ENCODE measurements at places on chromosomes 7 and 10.

- DNase-seq, result peak; percentile 17
Measured at GRCh38 chr7:65840446-65840845, 32.4 kb upstream of the VKORC1L1 start.

DNA sequence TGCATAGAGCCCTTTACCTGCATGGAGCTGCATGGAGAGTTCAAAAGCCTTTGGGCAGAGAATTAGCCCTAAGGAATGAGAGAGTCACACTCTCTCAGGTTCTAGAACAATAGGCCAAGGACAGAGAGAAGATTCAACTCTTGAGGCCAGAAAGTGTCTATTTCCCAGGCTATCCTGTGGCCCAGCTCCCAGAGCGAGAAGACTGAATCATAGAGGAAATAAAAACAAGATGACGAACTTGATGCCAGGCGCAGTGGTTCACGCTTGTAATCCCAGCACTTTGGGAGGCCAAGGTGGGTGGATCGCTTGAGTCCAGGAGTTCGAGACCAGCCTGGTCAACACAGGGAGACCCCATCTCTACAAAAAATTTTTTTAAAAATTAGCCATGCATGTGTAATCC, 18.3 kb upstream of the PODXL start:
- DNase-seq, result no peak

- peak; percentile 45 for DNase-seq
Measured at GRCh38 chr7:131774419-131775220, 218.2 kb upstream of the PODXL start.

DNA sequence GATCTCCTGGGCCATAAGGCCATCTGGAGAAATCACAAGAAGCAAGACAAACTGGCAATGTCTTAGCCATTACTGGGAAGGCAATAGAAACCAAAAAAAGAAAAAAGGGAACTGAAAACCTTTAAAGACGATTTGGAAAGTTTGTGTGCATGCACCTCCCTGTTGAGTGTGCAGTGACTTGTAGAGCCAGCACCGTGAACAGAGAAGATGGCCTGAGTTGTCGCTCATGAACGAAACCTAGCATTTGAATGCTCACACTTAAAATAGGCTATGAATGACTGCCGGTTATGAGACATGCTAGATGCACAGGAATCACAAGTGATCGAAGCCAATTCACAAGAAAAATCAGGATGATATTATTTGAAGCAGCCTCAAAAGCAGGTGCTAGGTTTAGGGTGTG, 151.3 kb upstream of the ADO start:
- no peak for DNase-seq

GRCh38 chr7:49776994-49777393, 3.6 kb downstream of the VWC2 start:
- peak; percentile 37 for DNase-seq

GRCh38 chr10:47054974-47055373, 143.7 kb downstream of the PTPN20 start:
- DNase-seq, result no peak

DNA sequence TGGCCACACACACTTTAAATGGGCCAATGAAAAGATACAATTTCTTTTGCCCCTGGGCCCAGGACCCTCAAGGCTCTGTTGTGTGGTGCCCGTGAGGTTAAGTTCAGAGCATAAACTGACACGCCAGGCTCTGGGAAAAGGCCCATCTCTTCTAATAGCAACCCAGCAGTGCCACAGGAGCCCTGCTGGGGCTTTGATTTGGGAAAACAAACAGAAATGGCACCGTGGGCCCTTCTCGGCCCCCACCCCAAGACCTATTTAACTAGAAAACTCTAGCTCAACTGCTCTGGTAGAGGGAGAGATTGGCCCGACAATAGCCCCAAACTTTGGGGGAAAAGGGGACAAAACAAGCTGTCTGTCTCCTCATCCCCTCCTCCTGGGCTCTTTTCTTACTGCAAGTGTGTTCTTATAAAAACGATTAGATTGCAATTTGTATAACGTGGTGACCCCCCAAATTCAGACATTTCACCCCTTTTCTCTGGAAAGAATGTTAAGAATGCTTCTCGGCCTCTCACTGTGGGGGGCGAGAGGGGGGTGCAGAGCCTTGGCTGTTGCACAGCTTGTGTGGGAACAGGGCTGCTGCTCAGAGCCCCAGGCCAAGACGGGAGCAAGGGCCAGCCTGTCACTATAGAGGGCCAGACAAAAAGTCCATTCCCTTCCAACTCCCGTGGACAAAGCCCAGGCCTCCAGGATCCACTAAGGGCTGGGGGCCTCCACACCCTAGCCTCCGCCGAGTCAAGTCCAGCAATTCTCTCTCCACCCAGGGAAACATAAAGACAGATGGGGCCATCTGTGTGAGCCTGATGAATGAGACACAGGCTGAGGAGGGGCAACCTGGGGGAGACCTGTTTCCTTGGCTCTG, 26.8 kb downstream of the DPCD start:
- DNase-seq, result no peak

- no peak for DNase-seq
Measured at GRCh38 chr10:129764901-129765663, 199.0 kb downstream of the EBF3 start.

DNA sequence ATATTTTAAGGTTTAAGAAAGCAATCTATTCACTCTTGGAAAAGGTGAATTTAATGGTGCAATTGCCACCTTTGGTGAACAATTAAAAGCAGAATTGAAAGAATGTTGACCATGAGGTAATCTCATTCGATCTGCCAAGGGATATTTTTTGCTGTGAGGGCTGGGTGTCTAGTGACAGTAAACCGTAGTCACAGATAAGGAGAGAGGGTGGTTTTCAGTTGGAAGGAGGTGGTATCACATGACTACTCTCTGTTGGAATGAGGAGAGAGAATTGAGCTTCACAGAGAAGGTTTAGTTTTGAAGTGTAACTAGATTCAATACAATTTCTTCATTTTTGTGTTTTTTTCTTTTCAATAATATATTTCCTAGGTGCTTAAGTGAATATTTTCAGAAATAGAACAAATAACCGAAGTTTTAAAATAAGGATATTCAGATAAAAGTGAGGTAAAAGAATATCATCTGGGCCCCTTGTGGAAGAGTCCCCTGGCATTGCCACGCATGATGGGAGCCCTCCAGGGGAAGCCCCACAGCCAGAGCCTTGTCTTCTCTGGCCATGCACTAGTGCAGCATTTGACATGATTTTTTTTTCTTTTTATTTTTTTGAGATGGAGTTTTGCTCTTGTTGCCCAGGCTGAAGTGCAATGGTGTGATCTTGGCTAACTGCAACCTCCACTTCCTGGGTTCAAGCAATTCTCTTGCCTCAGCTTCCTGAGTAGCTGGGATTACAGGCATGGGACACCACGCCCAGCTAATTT, 73.4 kb downstream of the GPR141 start:
- no peak for DNase-seq

DNA sequence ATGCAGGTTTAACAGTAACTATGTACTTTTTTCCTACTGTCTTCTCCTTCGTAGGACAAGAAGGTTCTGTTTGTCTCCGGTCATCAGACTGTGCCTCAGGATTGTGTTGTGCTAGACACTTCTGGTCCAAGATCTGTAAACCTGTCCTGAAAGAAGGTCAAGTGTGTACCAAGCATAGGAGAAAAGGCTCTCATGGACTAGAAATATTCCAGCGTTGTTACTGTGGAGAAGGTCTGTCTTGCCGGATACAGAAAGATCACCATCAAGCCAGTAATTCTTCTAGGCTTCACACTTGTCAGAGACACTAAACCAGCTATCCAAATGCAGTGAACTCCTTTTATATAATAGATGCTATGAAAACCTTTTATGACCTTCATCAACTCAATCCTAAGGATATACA, 2.4 kb downstream of the DKK1 start:
- DNase-seq, result no peak

DNA sequence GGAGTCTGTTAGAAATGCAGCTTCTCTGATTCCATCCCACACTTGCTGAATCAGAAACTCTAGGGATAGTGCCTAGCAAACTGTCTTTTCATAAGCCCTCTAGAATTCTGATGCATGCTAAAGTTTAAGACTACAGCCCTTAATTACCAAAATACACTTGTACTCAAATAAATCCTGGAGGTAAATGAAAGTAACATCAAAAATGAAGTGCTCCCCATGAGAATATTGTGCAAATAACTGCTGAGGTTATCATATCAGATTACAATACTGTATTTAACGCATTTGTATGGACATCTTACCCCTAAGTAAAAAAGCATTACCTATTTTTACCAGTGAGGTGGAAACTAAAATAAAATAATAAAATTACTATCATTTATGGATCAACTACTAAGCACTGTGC, 104.7 kb downstream of the CHCHD3 start:
- DNase-seq, result no peak

DNA sequence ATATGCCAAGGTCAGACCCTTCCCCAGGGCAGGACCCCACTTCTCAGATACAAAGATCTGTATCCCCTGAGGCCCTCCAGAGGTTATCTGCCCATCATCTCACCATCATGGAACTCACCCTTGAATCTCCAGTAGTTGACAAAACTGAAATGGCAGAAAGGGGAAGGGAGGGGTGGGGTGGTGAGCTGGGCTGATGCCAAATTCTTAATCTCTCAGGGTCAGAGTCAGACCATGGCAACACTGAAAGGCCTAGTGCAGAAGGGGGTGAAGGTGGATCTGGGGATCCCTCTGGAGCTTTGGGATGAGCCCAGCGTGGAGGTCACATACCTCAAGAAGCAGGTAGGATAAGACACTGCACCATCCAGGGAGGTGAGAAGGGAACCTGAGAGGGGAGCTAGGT, 3.1 kb downstream of the CNPY4 start:
- no peak for DNase-seq

- DNase-seq, result no peak
Measured at GRCh38 chr7:16130111-16131110, 290.9 kb downstream of the CRPPA start.

- DNase-seq, result peak; percentile 49
Measured at GRCh38 chr10:31319602-31320549, 860 bp downstream of the ZEB1 start.

- no peak for DNase-seq
Measured at GRCh38 chr10:24465891-24466818, 257.2 kb downstream of the KIAA1217 start.
